ENCODE measurements at places on chromosomes 16 and 17. TPM values are rescaled to one million over a fixed set of nuclear protein-coding genes. Genes with fewer than 3 reads are reported as not detected.

OTOA gene
- 0.27 TPM for polyA plus RNA-seq

LRRC75A gene
- polyA plus RNA-seq, result 12.5 TPM

KRTAP3-1 gene
- polyA plus RNA-seq, result not detected

SAMD14 gene
- polyA plus RNA-seq, result 0.77 TPM

KCNJ16 gene
- polyA plus RNA-seq, result 0.04 TPM

SMPD3 gene
- polyA plus RNA-seq, result 0.40 TPM
